ENCODE measurements at places on chromosomes 16 and 17.
A peak's percentile ranks its signal among the peaks of the same experiment; 100 is the strongest.

DNA sequence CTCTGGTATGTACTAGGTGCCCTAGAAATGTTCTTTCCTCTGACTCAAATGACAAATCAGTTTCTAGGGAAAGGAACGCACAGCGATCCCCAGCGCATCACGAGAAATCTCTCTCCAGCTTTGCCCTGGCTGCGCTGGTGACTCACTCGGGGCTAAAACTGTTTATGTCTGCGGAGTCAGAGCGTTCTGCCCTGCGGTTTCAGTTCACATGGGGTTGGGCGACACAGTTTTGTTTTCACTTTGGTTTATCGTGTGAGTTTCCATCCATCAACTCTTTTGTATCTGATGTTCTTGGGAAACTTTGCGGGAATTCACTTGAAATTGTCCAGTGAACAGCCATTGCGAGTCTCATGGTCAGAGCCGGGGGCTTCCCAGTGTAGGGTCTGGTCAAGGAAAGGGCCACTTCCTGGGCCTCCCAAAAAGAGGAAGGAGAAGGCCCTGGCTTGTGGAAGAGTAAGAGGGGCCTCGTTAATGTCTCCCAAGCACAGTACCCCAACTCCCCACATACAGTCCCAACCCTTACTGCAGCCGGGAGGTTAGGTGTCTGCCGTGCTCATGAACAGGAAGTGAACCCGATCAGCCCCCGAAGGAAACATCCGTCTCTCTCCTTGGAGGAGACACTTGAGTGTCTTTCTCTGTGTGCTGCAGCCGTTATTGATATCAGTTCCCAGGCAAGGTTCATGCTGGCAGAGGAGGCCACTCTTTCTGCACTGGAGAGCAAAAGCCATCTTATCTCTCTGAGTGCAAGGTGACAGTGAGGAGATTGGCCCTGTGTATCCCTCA, 643.2 kb downstream of the WWOX start:
- DNase-seq: peak; percentile 70

GRCh38 chr17:43398724-43399595, at the start of gene ARL4D:
Gene ARL4D, plus strand, starts transcription at chr17:43398993. Its CDS starts 740 bp downstream, at chr17:43399733.
- DNase-seq: peak; percentile 82

GRCh38 chr17:29588562-29589411, 661 bp downstream of the GIT1 start:
- peak; percentile 34 for DNase-seq

GRCh38 chr16:59042301-59042700, 308.2 kb upstream of the GOT2 start:
- no peak for DNase-seq

DNA sequence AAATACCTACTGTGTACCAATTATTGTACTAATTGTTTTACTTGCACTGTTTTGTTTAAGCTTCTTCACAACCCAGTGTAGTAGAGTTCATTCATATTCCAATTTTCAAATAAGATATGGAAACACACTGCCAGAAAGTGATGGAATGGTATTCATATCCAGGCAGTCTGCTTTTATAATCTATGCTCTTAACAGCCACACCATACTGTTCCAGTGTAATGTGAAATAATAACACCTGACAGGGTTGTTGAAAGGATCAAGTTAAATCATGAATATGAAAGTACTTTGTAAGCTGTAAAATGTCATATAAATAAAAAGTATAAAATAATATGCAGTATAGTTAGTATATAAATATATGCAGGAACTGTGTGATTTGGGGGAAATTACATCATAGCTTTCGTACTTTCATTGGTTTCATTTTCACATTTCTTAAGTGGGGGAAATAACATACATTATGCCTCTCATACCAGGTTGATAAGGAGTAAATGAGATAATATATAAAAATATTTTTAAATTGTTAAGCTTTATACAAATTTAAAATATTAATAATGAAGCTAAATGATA, 230.8 kb downstream of the TANC2 start:
- no peak for DNase-seq

- DNase-seq: no peak
These were observed 1.9 kb downstream of the GPS2 start for GRCh38 chr17:7313088-7313889.

- no peak for DNase-seq
These were observed 10.9 kb upstream of the HEXD start for GRCh38 chr17:82407255-82407654.

GRCh38 chr17:66654106-66654740, 180.7 kb upstream of the CACNG5 start:
- DNase-seq: no peak

GRCh38 chr16:55048745-55049144, 118.1 kb downstream of the IRX5 start:
- DNase-seq: no peak

- DNase-seq: no peak
These were observed 8.6 kb upstream of the AKTIP start for GRCh38 chr16:53511403-53512280.

GRCh38 chr17:42698736-42699414, 16.5 kb downstream of the CNTNAP1 start:
- no peak for DNase-seq

- DNase-seq: no peak
These were observed 2.6 kb upstream of the SOX15 start for GRCh38 chr17:7592422-7593021.

GRCh38 chr16:84481051-84481735, 23.3 kb downstream of the MEAK7 start:
- no peak for DNase-seq

DNA sequence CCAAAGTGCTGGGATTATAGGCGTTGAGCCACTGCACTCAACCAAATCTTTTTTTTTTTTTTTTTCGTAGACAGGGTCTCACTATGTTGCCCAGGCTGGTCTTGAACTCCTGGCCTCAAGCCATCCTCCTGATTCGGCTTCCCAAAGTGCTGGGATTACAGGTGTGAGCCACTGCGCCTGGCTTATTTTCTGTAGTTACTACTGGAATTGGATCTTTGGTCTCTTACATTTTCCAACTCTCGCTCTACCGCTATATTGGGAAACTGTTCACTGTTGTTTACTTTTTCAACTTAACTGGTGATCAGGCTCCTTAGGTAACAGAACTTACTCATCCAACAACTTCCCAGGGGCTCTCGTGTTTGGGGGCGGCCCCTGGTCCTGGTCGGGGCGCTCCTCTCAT, 14.1 kb downstream of the ZNF200 start:
- DNase-seq: no peak

- DNase-seq: no peak
These were observed 436.7 kb downstream of the MAF start for GRCh38 chr16:79163691-79164387.

- DNase-seq: peak; percentile 43
These were observed 335 bp downstream of the TMEM11 start for GRCh38 chr17:21213638-21214014.

GRCh38 chr16:962901-963814, 7.6 kb downstream of the LMF1 start:
- DNase-seq: no peak

GRCh38 chr17:41464173-41464572, 3.0 kb downstream of the KRT32 start:
- DNase-seq: no peak

DNA sequence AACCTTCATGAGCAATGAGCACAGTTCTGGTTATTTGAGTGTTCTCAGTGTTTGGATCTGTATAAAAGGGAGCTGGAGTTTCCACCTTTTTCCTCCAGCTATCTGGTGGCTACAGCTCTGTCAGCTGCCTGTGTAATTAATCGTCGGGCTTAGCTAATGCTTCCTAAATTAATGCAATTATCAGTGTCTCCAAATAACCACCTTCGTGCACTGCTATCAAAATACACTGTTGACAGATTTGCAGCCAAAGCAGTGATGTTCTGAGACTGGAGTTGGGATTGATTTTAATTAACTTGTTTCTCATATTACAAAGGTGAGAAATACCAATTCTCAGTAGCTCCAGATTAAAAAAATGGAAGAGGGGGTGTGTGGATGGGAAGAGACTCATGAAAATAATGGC, 325.8 kb downstream of the CBLN1 start:
- DNase-seq: no peak

DNA sequence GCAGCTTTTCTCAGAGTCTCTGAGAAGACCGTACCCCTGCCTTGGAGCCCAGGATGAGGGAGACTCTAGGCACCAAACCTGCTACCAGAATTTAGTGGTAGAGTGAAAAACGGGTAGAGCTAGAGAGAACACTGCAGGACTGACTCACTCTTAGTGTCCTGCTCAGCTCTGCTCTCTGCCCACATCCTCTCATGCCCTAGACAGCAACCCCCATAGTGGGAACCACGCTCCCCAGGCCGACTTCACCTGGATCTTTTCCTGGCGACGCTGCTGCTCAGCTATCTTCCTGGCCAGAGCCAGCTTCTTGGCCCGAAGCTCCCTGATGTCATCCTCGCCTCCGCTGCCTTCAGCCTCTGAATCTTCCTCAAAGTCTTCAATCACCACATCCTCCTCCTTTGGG, 26.7 kb downstream of the HIC1 start:
- DNase-seq: no peak

- DNase-seq: no peak
These were observed 572 bp downstream of the KSR1 start for GRCh38 chr17:27456681-27457359.

DNA sequence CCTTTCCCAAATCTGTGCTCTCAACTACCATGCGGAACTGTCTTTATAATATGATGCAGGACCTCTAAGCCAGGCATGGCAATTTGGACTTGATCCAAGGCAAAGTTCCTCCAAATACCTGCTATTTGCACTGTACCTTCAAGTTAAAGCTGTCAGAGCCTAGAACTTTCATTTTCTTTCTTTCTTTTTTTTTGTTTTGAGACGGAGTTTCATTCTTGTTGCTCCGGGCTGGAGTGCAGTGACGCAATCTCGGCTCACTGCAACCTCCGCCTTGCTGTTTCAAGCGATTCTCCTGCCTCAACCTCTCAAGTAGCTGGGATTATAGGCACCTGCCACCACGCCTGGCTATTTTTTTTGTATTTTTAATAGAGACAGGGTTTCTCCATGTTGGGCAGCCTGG, 51.7 kb downstream of the ARHGAP27 start:
- DNase-seq: no peak

- no peak for DNase-seq
These were observed 6.8 kb upstream of the ANKS4B start for GRCh38 chr16:21226749-21227148.

DNA sequence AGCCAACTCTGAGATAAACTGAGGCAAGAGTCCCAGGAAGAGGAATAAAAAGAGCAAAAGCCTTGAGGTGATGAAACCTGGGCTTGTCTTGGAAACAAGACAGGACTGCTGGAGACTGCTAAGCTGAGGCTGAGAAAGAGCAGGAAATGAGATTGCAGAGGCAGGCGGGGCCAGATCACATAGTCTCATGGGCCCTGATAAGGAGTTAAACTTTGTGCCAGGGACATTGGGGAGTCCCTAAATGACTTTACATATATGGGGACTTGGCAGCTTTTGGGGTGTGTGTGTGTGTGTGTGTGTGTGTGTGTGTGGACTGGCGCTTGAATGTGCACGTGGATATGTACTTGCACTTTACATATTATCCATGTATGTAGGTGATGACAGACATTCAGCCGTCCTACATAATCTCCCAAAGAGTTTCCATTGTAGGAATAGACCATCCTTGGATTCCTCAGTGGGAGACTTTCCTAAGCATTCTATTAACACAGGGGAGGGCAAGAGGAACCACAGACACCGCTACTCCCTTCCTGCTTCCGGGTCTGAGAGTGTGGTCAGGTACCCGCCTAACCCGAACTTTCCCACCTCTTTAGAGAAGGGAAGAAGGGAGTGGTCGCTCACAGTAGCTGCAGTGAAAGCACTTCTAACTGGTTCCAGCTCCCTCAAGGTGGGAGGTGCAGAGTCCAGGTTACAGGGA, 123.1 kb downstream of the LYRM1 start:
- peak; percentile 11 for DNase-seq

- DNase-seq: no peak
These were observed 4.5 kb downstream of the NTHL1 start for GRCh38 chr16:2042986-2043666.

- DNase-seq: no peak
These were observed 3.6 kb upstream of the ITGA3 start for GRCh38 chr17:50052241-50052796.

DNA sequence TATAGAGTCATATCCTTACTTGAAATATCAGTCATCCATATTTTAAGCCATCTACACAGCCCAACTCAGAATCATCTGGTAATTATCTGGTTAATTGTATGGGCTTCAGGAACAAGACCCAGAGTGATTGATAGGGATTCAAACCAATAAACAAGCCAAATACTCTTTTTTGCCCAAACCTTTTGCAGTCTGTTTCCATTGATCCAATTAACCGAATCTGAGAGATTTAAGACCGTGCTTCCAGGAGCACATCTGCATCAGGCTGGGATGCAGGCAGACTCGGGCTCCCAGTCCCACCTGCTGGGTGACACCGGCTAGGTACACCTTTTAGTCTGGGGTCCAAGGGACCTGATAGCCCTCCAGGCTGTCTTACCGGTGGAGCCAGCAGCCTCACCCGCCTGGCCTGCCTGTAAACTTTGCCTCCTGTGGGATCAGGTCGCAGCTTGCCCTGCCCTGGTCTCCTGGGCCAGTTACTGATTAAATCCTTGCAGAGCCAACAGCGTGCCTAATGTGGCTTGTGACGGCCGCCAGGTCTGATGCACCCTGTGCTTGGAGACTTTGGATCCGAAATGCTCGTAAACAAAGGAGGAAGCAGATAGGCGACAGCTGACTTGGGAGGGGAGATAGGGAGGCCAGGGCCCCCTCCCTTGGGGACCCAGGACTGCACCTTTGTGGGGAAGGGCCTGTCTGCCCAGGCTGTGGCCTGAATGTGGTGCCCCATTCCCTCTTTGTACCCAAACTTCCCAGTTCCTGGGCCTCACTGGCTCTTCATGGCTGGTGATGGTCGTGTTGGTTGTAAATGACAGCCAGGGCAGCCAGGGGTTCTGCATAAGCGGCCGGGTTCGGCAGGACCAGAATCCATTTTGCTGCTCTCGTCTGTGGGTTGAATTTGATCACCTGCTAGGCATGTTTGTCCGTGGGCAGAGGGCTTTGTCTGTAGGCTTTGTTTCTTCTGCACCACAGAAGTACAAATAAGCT, 3.8 kb downstream of the CMIP start:
- DNase-seq: no peak
